Stimulated activated CD4-positive, alpha-beta T cell treated with anti-CD3 and anti-CD28 coated beads, Interleukin-12 subunit alpha, Interleukin-12 subunit beta, amount 100 ng/mL, for 48 hours (primary cell): ENCODE measurements at places on chromosomes 1 and 21.

- no peak for DNase-seq
Measured at GRCh38 chr1:231786126-231786525, 159.5 kb downstream of the DISC1 start.

GRCh38 chr1:241422470-241422869 is 65.5 kb upstream of the RGS7 start:
- no peak for DNase-seq

- DNase-seq = peak; percentile 51
Measured at GRCh38 chr1:197776351-197777105, 1.2 kb upstream of the DENND1B start.

GRCh38 chr1:92924501-92924900 is 36.8 kb downstream of the DIPK1A start:
- DNase-seq = no peak

DNA sequence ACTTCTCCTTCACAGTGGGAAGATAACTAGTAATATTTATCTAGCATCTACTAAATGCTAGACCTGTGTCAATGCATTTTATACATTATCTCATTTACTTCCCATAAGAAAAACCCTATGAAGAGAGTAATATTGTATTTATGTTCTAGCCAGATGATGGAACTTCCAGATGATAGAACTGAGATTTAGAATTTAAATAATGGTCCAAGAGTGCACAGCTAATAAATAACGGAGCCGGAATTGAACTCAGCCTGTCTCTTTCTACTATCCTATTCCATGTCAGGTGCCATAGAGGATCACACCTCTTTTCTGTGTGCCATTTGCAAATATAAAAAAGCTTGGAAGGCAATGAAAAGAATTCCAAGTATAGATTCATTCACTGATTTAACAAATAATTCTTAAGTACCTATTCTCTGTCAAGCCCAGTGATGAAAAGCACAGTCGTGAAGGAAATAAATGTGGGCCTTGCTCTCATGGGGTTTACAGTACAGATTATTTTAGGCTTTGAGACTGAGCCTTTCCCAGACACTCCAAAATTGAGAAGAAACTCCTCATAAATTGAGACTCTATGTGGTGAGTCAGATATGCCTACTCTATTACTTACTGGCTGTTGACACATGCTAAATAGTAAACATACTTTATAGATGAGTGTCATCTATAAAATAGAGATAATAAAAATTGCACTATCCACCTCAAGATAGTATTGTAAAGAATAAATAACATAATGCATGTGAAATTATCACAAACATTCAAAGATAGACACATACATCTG is 378.0 kb upstream of the PRMT6 start:
- DNase-seq = no peak

DNA sequence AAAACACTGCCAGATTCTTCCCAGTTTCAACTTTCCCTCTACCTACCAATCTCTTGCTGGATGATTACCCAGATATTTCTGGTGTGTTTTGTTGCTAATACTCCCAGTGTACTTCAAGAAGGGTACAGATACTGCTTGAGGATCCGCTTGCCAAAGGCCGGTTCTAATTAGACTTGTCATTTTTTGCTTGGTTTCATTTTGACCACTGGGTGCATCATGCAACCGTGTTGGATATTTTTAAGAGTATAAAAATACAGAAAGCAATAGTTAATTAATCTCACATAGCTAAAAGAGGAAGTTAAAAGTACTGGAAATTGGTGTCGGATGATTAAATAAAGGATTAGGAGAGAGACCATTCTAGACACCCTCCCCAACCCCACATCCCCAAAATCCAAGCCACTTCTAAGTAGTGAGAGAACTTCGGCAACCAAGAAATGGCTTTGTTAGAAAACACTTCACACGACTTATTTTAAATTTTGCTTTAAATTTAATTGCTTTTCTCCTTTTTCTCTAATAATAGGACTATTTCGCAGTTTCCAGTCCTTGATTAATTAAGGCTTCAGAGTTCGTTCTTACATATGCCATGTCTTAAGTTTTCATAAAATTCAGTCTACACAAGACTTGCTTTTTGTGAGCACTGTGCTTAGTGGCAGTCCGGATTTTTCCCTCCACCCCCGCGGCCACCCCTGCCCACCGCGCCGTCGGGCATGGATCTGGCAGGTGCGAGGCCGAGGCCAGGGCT is 2.5 kb upstream of the CDKN2C start:
- no peak for DNase-seq

GRCh38 chr1:207022996-207023679 is 9.4 kb downstream of the C1orf116 start:
- DNase-seq = no peak

DNA sequence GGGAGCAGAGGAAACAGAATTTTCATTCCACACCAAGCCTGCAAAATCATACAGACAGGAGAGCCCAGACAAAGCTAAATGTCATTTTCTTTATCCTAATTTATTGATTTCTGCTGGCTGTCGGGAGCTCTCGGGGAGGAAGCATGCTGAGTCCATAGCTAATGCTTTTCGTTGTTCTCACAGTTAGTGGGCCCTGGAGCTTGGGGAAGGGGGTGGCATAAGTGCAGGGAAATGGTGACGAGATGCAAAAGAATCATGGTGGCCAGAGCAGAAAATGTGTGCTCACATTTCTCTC is 202.4 kb downstream of the TOMM20 start:
- DNase-seq = no peak

DNA sequence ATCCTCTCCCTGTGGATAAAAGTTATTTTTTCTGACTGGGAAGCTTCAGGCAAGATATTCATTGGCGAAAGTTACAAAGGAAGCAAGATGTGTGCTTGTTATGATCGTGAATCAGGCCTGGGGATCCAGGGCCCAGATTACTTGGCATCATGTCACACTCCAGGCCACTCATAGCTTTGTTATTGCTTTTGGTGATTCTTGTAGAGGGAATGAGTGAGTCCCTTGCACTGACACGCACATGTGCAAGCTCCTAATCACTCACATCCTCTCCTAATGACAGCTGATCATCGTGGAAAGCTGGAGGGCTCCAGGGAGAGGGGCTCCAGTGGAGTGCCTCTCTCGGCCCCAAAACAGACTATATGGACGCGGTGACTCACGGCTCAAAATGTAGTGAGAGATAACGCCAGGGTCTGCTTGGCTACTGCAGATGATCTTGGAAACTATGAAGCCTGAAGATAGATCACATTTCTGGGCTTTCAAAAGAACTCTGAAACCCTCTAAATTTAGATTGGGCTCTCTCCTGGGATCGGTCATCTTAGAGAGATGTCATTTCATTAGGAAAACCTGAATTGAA is 481.1 kb upstream of the USP24 start:
- DNase-seq = no peak

DNA sequence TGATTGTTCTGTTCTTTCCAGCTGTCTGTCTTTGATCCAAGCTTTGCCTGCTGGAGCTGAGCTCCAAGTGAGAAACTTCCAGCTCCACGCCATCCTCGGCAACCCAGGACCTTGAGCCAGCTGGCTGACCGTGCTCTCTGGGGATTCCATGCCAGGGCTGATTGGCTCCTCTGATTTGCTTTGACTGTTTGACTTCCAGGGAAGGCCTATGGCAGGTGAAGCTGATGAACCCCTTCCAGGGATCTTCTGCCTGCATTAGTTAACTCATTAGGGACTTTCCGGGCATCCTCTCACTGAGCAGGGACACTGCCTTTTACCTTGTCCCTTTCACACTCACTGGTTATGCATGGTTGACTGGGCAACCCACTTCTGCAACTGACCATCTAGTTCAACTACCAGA is 406.1 kb downstream of the RPS6KC1 start:
- no peak for DNase-seq

GRCh38 chr1:219582296-219582695 is 30.6 kb downstream of the ZC3H11B start:
- no peak for DNase-seq

DNA sequence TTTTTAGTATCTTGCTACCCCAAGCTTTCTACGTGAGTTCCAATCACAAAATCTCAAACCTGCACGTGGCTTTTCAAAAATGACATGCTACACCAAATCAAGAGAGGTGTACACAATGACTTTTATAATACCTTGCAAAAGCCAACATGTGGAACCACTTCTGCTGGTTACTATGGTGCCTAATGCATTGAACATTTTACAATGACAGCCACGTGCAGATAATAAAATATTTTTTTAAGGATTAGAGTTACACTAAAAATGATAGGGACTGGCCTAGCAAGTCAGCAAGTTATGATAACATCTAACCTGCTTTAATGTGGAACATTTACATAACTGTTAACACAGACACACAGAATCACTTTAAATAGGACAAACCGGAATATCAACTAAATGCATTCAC is 30.2 kb downstream of the EYA3 start:
- DNase-seq = no peak

GRCh38 chr1:72637593-72637992 is 355.3 kb upstream of the NEGR1 start:
- DNase-seq = no peak

DNA sequence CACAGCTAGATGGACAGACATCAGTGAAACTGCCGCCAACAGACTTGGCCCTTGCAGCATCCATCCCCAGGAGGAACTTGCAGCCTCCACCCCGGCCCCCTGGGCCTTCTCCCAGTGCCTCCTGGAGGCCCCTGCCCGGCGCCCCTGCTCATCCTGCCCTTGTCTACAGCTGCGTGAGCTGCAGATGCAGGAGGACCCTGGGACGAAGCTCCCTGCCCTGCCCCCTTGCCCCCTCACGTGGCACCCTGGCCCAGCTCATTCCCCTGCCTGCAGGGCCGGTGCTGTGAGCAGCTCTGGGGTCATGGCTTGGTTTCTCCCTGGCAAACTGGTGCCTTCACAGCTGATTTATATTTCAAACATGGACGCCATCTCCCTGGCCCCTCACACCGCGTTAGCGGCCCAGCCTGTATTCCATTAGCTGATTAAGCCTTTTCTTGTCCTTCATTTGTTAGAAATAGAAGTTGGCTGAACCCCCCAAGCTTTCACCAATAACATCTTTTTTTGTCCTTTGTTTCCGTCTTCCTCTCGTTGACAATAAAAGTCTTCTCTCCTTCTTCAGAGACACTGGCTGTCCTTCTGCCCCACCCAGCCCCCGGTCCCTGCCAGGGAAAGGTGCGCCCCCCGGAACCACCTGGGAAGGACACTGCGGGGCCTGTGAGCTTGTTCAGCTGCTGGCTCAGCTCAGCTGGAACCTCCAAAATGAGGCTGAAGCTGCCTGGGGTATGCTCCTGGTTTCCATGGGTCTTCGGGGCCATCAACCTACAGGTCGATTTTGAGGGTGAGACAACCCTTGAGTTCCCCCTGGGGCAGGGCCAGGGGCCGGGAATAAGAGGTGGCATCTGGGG is 34.0 kb upstream of the SLC19A1 start:
- no peak for DNase-seq

- no peak for DNase-seq
Measured at GRCh38 chr1:2175681-2176454, 18.7 kb downstream of the FAAP20 start.

DNA sequence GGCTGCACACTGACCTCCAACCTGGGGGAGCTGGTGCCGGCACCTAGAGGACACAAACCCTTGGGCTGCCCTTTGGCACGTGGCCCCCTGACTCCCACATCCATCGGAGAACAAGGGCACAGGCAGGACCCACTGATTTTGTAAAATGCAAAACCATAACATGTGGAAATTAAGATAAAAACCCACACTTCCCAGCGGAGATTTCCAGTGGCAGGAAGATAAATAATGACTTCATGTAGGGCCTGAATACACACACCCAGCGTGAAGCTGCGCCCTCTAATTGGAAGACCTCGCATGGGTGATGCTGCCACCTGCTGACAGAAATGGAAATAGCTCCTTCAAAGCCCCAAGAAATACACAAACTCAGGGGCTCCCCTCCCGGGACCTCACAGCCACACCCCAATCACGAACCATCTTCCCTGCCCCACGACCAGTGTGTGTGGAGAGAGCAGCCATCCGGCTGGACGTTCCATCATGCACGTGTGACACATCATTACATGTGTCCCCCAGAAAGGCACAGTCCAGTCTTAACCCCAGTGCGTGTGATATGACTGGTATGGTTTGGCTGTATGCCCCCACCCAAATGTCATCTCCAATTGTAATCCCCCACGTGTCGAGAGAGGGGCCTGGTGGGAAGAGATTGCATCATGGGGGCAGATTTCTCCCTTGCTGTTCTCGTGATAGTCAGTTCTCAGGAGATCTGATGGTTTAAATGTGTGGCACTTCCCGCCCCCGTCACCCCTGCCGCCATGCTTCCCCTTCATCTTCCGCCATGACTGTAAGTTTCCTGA is 5.7 kb upstream of the TPRG1L start:
- peak; percentile 77 for DNase-seq

GRCh38 chr21:43343992-43344886 is 82.7 kb downstream of the SIK1 start:
- no peak for DNase-seq

DNA sequence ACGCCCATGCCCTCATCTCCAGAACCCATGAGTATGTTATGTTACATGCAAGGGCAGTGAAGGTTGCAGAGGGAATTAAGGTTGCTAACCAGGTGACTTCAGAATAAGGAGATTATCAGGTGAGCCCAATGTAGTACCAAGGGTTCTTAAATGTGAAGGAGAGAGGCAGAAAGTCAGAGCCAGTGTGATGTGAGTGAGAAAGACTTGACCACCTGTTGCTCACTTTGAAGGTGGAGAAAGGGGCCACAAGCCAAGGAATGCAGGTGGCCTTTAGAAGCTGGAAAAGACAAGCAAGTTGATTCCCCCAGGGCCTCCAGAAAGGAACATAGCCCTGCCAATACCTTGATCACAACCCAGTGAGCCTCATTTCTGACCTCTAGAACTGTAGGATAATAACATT is 84.7 kb upstream of the CLDN14 start:
- DNase-seq = no peak

DNA sequence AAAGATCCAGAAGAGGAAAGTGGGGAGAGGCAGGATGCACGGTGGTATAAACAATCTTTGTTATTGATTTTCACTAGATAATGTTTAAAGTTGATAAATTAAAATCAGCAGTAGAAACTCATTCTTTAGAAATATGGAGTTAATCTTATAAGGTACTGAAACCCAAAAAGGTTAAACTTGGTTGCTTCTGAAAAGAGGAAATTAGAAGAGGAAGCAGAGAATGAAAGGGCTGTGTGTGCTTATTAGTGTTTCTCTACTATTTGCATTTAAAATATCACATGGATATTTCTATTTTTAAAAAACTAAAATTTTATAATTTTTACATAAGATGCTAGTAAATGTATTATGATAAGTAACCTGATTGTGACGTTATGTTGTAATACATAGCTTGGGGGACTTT is 24.4 kb downstream of the C1orf141 start:
- no peak for DNase-seq
